ENCODE measurements at places on chromosomes 2 and 18.

DNA sequence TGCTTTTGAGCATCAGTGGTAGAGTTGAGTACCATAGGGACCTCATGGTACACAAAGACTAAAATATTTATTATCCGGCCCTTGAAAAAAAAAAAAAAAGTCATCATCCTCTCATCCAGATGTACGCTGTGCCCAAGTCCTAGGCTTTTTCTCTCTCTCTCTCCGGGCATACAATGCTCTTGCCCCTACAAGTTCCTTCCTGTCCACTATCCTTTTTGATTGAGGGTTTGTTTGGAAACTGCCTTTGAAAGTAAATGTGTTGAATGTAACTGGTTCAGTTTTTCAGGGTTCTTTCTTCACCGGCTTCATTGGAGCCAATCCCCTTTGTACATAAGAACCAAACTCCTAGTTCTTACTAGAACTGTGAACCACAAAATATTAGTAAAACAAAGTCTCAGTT lies 130.3 kb downstream of the MGAT5 start:
- no peak for DNase-seq

GRCh38 chr2:215022418-215022817 lies 116.0 kb downstream of the ABCA12 start:
- DNase-seq: no peak

DNA sequence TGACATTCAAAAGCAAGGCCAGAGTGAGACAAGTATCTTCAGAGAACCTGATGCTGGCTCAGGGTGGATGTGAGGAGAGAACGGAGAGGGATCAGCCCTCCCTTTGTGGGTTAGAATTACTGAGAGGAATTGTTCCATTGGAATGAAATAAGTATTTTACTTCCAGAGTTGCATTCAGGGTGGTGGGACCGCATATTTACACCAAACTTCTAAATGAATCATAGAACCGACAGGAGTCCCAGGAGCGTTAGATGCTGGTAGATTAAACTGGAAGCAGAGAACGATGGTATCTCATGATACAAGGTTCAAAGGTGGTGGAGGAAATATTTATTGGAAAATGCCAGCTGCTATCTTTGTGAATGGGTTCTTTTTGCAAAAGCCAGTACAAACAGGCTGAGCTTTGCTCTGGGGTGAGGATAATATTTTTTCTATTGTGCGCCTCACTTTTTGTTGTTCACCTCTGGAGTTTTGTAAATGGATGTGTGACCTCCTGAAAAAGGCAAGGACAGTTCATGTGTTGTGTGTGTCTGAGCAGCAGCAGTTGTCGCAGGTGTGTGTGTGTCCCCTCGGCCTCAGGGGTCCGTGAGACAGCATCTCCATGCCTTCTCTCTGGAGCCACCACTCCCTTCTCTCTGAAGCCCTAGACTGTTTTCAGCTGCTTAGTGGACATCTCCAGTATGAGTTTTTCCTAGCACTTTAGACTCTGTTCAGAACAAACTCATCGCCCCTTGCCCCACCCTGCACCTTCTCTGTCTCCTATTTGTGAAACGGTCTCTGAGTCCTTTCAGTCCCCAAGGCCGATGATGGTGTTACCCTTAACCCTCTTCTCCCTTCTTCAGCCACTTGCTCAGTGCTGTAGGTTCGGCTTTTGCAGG lies 17.8 kb downstream of the MTCL1 start:
- DNase-seq: no peak

- no peak for DNase-seq
These were observed 2.0 kb downstream of the XPO1 start for GRCh38 chr2:61536180-61536571.

- DNase-seq: no peak
These were observed 65.5 kb upstream of the PMAIP1 start for GRCh38 chr18:59834267-59834666.

DNA sequence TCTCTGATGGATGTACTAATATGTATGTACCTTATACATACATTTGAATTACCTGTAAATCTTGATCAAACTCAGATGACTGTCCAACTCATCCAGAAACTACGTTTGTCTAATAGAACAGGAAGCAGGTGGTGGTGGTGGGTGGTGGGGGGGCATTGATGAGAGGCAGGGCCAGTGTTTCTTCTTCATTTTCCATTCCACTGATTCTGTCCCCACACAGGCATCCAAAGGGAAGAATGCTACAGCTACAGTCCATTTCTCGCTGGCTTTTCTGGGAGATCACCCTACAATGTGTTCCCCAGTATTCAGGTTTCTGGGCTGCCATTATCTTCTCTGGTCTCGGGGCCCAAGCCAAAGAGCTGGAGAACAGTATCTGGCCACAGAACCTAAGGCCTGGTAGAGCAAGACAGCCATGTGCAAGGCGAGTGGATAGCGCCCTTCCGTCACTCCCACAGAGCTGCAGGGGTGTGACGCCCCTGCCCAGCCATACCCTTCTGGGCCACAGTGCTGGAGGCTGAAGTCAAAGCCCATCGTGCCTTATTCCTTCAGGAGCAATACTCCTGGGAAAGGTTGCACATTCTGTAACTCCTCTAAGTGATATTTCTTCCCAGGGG lies 54.5 kb downstream of the BCL11A start:
- DNase-seq: no peak

GRCh38 chr2:130341562-130342019 lies 1.1 kb upstream of the IMP4 start:
- no peak for DNase-seq

DNA sequence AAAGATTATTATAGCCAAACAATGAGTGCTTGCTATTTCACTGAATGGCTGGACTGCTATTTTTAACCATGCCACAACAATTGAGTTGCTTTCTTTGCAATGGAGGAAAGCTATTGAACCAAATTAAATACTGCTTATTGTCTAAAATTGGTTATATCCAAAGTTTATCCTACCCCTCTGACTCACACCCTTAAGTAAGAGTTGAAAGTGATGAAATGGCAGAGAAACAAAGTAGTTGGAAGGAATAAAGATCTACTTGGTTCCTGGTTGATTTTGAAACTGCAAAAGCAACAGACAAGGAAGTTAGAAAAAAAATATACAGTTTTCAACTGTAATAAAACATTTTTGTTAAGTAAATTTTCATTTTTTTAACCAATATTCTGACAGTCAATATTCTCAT lies 47.5 kb downstream of the EML4 start:
- no peak for DNase-seq

DNA sequence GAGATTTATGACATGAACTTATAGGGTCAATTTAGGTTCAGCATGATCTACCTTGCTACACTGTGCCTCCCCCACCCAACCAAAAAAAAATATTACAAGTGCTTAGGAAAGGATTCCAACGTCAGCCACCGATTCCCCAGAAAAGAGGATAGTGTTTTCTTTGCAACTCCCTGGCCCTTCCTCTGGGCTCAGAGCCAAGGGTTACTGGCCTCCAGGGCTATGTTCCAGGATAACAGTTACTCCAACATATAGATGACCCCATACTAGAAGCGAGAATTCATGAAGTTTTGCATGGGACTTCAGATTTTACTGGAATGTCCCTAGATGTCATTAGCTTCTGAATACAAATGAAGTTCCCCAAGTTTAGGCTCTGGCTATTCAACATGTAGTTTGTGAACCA lies 172.1 kb downstream of the UPP2 start:
- no peak for DNase-seq

GRCh38 chr2:68091439-68092034 lies 28.7 kb upstream of the C1D start:
- no peak for DNase-seq

GRCh38 chr2:69837533-69837932 lies 8.1 kb downstream of the GMCL1 start:
- DNase-seq: no peak

DNA sequence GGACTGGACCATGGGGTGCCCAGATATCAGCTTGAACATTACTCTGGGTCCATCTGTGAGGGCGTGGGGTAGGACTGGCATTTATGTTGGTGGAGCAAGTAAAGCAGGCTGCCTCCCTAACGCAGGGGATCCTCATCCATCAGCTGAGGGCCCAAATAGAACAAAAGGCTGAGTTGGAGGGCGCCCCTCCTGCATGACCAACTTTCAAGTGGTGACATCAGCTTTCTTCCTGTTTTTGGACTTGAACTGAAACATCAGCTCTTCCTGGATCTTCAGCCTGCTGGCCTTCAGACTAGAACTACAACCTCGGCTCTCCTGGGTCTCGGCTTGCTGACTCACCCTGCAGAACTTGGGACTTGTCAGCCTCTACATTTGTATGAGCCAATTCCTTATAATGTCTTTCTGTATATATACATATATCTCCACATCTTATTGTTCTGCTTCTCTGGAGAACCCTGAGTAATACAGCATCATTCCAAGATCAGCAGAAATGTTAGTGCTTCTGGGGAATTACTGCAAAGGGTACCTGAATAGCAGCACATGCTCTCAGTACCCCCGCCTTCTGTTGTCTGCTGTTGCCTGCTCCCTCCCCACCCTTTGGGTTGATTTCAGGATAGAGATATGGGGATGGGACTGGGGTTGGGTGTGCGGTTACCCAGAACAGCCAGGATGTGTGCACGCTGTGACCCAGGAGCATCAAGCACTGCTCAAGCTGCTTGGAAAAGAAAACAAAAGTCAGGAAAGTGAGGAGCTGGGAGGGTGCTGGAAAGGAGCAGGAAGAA lies 20.0 kb downstream of the TMEM127 start:
- DNase-seq: no peak

- no peak for DNase-seq
These were observed 390.4 kb downstream of the TSN start for GRCh38 chr2:122145856-122146255.

GRCh38 chr2:172339371-172340010 lies 87.9 kb upstream of the ITGA6 start:
- no peak for DNase-seq

DNA sequence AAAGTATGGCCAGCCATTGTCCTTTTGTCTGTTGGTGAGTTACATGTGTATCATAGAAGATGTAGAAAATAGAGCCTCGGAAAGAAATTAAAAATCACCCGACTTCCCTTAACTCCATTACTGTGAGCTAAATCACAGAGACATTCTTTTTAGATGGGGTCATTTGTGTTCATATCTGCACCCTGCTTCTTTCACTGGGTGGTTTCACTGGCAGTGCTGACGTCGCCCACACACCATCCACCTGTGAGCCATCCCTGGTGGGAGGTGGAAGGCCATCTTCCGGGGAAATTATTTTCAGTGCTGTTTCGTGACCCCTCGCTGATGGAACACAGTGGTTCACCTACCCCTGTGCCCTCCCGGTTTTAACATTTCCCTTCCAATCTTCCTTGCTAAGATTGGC lies 21.2 kb downstream of the SH3BP4 start:
- DNase-seq: no peak

- no peak for DNase-seq
These were observed 111.5 kb upstream of the SH3BP4 start for GRCh38 chr2:234840336-234840735.

- DNase-seq: no peak
These were observed 36.4 kb downstream of the STK39 start for GRCh38 chr2:168210895-168211570.

GRCh38 chr2:30373881-30374302 lies 73.2 kb upstream of the LCLAT1 start:
- no peak for DNase-seq

GRCh38 chr2:194867328-194867727 lies 789.7 kb upstream of the SLC39A10 start:
- DNase-seq: no peak

- no peak for DNase-seq
These were observed 195.1 kb downstream of the ACKR3 start for GRCh38 chr2:236764716-236765115.

DNA sequence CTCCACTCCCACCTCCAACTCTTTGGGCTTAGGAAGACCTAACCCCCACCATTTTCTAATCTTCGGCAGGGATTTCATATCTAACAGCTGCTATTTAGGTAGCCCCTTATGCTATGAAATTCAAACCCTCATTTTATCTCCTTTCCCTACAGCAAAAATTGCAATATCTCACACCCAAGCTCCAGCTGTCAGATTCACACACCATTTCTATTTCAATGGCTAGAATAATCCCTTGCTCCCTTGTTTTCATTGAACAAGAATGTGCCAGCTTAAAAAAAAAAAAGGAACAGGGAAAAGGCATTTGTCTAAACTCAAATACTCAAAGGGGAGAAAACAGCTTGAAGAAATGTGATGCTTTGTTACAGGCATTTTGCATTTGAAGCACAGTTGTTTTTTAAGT lies 850.6 kb upstream of the ACVR2A start:
- DNase-seq: no peak
